ENCODE measurements at places on chromosomes 5 and 9.

DNA sequence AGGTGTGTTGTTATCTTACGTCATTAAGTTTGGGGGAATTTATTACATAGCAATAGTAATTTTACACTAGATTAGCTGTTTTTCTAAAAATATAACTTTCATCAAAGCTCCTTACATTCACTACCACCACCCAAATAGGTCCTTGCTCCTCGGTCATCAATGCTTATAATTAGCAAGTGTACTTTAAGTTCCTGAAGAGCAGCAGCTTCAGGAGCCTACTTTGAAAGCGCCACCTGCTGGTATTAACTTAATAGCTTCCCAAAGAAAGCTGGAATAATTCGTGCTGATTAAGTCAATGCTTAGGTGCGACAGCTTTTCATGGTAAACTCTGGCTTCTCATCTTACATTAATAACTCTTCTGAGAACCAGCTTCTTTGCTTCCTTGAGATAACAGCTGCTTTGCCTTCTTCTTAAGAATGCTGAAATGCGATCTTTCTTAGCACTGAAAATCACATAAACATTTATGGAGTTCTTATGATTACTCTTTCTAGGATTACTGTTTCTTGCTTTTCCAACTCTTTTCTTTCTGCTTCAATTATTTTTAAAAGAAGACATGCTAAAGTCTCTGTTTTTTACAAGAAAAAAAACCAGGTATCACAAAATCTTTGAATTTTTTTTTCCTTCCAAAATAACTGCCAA is 10.0 kb upstream of the C5 start:
- DNase-seq = no peak

DNA sequence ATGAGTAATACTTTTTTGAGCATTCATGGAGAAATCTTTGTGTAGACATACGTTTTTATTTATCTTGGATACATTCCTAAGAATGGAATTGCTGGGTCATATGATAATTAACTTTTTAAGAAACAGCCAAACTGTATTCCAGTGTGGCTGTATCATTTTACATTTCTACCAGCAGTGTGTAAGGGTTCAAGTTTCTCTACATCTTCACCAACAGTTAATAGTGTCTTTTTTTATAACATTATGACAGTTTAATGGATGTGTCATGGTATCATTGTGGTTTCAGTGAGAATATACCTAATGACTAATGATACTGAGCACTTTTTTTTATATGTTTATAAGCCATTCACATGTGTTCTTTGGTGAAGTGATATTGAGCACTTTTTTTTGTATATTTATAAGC is 52.4 kb downstream of the NIPBL start:
- DNase-seq = no peak

DNA sequence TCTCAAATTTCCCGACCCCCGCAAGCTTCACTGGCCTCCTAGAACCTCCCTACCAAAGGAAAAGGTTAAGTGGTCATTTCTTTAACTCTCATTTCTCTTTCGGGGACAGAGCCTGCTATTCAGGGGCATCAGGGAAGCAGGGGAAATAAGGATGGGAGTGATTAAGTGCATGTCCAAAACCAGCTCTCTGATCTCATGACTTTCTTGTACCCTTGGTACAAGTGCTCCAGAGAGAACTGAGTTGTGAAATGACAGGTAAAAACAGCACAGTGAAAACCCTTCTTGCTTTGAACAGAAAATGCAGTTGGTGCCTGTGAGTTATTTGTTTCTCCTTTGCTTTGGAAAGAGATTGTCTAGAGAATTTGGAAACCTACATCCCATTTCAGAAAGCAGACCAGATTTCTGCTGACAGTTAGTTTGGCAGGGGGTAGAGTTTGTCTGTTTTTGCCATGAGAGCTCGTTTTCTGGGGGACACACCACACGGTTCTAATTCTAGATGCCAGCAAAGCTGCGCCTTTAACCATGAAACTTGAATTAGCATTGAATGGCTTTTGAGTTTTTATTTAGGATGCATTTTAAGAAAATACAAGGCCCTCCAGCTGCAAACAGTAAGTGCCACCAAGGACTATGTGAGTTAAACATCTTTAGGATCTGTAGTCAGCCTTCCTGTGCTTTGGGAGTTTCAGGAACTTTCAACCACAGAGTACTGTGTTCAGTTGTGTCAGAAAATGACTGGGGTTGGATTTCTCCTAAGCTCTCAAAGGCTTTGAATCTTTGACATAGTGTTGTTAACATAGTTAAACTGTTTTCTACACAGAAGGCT is 161.7 kb upstream of the LHFPL2 start:
- no peak for DNase-seq

DNA sequence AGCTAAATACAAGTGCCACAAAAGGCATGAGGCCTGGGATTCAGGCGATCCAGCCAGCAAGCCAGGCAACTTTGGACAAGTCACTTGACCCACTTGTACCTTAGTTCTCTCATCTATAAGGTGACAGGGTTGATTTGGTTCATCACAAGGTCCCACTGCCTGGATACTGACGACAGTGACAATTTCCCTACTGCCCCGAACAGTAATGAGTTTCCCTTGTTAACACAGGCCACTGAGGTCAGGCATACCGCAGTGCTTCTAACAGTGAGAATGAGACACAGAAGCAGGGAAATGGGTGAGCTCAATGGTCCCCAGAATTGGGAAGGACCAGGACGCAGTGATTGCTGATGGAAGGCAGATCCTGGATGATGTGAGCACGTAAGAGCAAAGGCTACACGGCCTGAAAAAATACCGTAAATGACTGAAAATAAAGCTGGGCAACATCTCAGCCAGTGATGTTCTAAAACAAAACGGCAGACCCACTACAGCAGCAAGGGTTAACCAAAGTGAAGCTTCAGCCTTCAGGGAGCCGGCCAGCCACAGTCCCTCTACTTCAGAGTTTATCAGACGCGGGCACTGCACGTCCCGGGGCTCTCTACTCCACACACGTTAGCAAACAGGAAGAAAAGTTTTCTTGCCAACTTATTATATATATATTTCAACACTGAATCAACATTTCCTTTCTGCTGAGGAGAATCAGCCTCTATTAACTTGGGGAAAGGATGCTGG is 846 bp downstream of the MGAT1 start:
- no peak for DNase-seq

DNA sequence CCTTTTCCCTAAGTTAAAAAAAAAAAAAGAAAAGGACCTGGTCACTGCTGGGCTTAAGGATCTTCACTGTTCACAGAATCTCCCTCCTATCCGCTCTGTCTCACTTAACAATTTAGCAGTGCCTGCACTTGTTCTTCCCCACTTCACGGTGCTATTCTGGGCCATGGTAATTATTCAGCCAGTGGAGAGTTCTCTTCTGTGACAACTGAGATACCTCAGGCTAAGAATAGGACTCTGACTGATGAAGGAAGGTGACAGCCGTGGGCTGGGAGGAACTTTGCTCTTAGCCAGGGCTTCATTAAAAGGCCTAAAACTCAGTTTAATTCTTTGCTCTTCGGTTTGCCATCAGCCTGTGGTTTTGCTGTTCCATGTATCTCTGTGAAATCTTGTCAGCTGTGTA is 51.9 kb upstream of the ENTREP1 start:
- no peak for DNase-seq

Data from coronary artery (tissue), 2 donors.